ENCODE measurements at places on chromosomes 7 and 10.

DNA sequence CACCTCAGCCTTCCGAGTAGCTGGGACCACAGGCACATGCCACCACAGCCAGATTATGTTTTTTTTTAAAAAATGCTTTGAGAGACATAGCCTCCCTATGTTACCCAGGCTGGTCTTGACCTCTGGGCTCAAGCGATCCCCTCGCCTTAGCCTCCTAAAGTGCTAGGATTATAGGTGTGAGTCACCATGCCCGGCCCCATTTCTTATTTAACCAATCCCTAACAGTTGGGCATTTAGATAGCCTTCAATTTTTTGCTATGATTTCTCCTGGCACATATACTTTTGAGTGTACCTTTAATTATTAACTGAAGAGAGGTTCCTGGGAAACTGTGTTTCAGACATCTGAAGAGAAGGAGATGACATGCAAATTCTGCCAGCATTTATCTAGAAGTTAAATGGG lies 22.6 kb upstream of the AUTS2 start:
- DNase-seq = no peak

DNA sequence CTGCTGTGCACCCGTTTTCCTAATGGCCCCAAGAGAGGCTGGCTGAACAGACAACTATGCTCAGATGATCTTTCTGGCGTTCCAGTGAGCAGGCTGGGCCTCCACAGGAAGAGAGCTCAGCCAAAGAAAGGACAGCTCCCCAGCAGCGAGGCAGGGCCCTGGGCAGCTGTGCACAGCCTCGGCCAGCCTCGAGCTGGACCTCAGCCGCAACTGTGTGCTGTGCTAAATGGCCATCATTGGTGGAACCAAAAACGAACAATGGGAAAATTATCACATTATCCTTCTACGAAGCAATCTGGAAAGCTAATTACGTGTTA lies 97.5 kb downstream of the CTBP2 start:
- DNase-seq = no peak

- DNase-seq = no peak
These were observed 88.9 kb downstream of the WDFY4 start for GRCh38 chr10:48773580-48773979.

- DNase-seq = no peak
These were observed 10.5 kb downstream of the TMEM168 start for GRCh38 chr7:112779667-112780066.

DNA sequence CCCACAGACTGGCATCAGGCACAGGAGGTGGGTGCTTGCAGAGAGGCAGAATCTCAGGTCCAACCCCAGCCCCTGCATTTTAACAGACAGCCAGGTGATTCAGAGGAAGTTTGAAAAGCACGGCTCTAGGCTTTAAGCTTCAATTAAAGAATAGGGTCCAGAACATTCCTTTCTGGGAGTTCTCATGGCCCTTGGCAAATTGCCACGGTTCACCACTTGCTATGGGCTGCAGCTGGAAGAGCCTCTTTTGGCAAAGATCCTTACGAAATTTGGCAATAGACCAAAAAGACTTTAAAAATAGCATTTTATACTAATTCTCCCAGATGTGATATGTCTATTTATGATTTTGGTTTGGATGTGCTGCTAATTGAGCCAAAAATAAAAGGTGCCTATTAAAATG lies 148.1 kb downstream of the ITGA8 start:
- DNase-seq = no peak

- no peak for DNase-seq
These were observed 322.6 kb downstream of the RNLS start for GRCh38 chr10:88260329-88261051.

DNA sequence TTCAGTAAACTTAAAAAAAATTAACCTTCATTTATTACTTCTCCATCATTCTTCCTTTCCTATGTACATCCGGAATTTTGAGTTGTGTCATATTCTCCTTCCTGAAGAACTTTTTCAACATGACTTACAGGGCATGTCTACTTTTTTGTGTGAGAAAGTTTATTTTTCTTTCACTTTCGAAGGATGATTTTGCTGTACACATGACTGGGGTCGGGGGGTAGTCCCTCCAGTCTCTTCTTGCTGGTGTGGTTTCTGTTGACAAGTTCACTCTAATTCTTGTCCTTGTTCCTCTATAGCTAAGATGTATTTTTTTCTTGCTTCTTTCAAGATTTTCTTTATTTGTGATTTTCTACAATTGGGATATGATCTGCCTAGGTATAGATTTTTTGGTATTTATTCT lies 55.8 kb downstream of the INPP5A start:
- no peak for DNase-seq

DNA sequence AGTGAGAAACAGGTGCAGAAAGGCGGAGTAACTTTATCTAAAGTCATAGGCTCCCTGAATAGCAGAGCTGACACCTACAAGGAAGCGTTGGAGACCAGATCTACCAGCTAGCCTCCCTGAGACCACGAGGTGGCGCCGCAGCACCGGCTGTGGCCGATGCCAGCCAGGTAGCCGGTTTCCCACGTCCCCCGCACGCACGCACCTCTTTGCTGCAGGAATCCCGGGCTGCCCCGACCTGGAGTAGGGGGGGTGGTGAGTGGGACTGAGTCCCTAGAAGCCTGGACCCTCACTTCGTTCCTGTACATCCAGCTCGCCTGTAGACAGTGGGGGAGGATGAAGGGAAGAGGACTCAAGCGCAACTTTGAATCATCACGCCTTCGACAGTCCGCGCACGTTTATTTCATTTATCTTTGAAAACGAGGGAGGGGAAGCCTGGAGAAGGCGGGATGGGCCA lies 3.7 kb downstream of the ELOVL3 start:
- DNase-seq = peak; percentile 81

GRCh38 chr7:158603773-158604755 lies 16.4 kb upstream of the PTPRN2 start:
- DNase-seq = no peak

GRCh38 chr10:112137154-112137987 lies 46.2 kb downstream of the GPAM start:
- DNase-seq = peak; percentile 54

DNA sequence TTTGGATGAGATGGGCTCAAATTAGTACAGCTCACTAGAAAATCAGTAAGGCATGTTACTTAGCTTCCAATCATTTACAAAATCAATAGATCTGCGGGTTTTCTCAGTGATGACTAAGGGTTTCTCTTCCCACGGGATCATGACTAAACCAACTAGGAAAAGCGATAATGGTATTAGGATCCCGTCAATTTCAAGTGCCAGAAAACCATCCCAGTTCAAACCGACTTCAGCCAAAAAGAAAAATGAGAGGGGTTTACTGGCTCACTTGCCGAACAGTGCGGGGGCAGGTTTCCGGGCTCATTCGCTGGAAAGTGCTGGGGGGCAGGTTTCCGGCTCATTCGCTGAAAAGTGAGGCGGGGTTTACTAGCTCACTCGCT lies 62.1 kb upstream of the LYZL2 start:
- DNase-seq = no peak

- DNase-seq = no peak
These were observed 34.2 kb downstream of the PARD3 start for GRCh38 chr10:34780818-34781380.

- no peak for DNase-seq
These were observed 19.9 kb upstream of the ATOH7 start for GRCh38 chr10:68251625-68252495.

DNA sequence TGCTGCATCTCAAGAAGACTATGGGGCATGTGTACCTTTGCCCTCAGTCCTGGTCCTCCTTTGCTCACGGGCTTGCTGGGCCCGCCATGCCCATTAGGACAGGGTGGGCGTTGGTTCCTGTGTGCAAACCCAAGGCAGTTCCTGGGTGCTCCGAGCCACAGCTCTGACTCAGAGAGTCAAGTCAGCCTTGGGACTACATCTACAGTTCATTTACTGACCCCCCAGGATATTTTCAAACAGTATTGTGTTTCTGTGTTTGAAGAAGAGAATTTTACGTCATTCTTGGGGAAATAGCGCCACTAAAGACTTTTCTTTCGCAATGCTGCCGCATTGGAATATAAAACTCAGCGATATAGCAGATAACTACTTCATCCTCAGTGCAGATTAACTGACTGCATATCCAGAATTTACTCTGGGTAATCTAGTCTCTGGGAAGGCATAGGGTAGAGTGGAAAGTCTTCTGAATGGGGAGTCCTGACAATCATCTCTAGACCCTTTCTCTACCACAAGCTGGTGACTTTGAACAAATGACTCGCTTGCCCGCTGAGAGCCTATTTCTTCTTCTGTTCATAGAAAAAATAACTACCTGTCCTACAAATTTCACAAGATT lies 638.9 kb upstream of the FZD8 start:
- DNase-seq = no peak

GRCh38 chr10:98950106-98950505 lies 285.5 kb downstream of the HPSE2 start:
- DNase-seq = no peak

Data from T-cell (primary cell).